ENCODE measurements at places on chromosomes 3 and 15.
A peak's percentile ranks its signal among the peaks of the same experiment; 100 is the strongest.

- no peak for DNase-seq
These were observed 33.9 kb upstream of the ACAN start for GRCh38 chr15:88769161-88769971.

GRCh38 chr3:159844801-159845261 is 143.8 kb upstream of the IL12A start:
- no peak for DNase-seq

DNA sequence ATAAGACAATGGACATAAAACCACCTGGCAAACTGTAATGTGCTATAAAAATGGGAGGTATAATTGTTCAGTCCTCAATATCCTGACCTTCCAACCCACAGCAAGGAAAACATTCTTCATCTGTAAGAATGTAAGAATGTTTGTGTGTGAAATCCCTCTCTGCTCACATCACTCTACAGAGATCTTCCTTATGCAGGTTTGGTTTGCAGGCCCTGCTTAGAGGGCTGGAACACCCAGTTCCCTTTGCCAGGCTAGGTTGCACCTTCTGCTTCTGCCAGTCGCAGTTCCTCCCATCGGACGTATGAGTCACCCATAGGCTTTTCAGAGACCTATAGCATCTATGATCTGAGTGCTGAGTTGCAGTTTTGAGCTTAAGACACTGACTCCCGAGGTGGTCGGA is 24.1 kb upstream of the MINAR1 start:
- no peak for DNase-seq

DNA sequence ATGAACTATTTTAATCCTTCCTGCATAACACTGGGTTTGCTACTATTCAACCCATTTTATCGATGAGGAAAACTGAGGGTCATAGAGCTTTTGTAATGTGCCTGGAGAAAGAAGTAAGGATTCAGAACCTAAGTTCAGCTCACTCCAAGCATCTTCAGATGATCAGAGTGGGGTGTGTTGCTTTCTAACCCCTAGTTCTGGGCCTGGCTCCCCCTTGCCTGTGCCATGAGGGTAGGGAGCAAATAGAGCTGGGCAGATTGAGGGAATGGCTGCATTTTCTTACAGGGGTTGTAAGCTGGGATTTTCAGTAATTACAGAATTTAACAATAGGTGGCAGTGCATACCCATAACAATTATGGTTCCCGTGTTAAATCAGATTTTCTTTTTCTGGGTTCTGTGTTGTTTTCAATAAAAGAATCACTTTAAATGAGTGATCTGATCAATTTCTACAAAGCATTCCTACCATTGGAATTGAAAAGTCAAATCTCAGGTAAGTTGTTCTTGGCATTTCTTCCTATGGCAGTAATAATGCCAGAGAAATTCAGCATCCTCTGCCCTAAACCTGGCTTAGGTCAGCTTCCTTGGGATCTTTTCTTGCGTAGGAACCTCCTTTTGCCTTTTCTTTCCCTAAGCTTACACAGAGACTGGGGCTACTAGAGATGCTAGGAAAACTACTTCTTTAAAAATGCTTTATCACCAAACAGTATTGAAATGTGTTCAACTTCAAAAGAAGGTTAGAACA is 103.8 kb upstream of the IL12A start:
- no peak for DNase-seq

GRCh38 chr15:60494108-60494507 is 15.2 kb upstream of the ICE2 start:
- no peak for DNase-seq

- DNase-seq, result peak; percentile 70
These were observed 18.8 kb downstream of the NBEAL2 start for GRCh38 chr3:46998121-46998851.

DNA sequence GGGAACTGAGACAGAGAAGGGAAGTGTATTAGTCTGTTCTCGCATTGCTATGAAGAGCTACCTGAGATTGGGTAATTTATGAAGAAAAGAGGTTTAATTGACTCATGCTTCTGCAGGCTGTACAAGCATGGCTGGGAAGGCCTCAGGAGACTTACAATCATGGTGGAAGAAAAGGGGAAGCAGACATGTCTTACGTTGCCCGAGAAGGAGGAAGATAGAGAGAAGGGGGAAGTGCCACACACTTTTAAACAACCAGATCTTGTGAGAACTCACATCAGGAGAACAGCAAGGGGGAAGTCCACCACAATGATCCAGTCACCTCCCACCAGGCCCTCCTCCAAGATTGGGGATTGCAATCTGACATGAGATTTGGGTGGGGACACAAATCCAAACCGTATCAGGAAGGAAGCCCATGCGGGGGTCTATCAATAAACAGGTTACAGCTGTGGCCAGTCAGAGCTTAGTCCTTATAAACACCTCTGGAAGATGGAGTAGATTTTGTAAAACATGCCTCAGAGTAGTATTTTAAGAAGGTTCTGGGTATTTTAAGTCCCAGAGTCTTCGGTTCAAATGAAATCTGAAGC is 153.9 kb downstream of the GHSR start:
- DNase-seq, result no peak

GRCh38 chr3:98744283-98744682 is 18.9 kb upstream of the ST3GAL6 start:
- no peak for DNase-seq

DNA sequence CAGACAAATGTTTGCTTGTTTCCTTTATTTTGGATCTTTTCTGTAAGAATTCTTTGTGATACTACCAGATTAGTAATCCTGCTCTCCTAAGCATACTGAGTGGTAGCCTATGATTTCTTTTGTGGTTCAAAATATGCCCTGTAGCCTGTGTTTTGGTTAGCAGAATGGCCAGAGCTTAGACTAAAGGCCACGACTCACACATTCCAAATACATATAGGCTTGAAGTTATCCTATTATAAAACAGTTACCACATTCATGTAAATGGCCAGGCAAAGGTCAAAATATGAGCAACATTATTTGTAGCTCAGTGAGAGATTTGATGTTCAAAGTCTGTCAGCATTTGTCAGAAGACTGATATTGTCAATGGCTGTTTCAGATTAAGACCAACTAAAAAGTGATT is 84.5 kb downstream of the MITF start:
- DNase-seq, result no peak

DNA sequence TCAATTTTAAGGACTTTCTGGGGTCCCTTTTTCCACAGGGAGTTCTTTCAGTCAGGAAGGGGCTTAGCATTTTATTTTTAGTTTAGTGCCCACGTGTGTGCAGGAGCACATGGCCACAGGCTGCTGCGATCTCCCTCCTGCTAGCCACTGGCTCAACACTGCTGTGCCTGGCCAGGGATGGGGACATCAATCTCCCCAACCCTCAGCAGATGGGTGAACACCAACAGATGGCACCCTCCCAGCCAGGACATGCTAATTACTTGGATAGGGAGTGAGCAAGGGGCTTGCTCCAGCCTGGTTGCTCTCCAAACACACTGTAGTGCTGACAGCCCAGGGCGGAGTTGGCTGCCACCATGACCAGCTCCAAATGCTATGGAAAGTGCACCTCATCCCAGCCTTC is 7.4 kb upstream of the RIOX2 start:
- no peak for DNase-seq

GRCh38 chr3:98954242-98954641 is 52.7 kb upstream of the DCBLD2 start:
- no peak for DNase-seq
